Activated CD4-positive, alpha-beta T cell treated with anti-CD3 and anti-CD28 coated beads, Interleukin-2, amount 10 ng/mL, durations not matched to agents 24 days and 14 days (primary cell): ENCODE measurements at places on chromosomes 3 and 15.

GRCh38 chr3:161342629-161343028, 28.7 kb downstream of the SPTSSB start:
- no peak for DNase-seq

GRCh38 chr3:129435367-129435766, 4.4 kb downstream of the MBD4 start:
- no peak for DNase-seq

DNA sequence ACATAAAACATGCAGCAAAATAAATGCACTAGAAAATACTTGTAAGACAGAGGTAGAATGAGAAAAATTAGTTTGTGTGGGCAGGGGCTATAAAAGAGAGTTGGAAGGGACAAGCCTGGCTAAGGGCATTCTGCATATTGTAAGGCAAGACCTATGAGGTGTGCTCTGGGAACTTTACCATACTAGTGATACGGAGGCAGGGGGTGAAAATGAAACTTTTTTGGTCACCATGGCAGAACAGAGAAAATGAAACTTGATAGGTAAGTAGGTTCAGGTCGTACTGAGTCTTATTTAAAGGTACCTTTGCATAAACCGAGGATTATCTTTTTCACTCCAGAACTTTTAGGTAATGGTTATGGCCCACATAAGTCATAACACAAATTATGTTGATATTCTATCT, 74.7 kb upstream of the ACKR4 start:
- DNase-seq, result peak; percentile 72

DNA sequence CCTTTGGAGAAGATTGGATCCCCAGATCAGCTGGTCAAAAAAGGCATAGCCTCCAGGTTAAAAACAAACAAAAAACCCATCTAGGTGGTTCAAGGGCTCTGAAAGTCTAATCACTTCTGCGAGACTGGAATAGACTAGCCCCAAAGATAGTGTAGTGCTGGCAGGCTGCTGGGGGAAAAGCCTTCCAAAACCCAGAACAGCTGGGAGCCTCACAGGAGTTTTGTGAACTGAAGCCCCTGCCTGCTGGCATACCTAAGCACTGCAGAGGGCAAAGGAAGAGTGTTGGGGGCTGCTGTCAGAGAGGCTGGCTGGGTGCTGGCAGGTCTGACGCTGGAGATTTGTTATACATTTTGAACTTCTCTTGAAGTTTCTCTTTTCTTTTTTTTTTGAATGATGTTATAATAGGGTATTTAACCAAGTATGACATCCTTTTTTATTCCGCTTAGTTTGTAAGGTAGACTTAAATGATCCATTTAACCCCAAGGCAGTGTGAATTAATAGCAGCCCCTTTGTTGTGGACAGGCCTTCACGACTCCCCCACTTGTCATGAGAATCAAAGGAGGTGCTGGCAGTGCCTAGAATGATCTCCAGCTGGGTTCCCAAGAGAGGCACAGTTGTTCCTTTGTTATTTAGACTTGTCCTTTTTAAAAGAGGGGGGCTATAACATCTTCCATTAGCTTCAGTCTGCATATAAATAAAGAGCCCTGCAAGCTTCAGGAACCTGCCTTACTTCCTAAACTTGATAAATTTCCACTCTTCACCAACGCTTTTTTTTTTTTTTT, 53.9 kb downstream of the CRTC3 start:
- DNase-seq, result no peak

DNA sequence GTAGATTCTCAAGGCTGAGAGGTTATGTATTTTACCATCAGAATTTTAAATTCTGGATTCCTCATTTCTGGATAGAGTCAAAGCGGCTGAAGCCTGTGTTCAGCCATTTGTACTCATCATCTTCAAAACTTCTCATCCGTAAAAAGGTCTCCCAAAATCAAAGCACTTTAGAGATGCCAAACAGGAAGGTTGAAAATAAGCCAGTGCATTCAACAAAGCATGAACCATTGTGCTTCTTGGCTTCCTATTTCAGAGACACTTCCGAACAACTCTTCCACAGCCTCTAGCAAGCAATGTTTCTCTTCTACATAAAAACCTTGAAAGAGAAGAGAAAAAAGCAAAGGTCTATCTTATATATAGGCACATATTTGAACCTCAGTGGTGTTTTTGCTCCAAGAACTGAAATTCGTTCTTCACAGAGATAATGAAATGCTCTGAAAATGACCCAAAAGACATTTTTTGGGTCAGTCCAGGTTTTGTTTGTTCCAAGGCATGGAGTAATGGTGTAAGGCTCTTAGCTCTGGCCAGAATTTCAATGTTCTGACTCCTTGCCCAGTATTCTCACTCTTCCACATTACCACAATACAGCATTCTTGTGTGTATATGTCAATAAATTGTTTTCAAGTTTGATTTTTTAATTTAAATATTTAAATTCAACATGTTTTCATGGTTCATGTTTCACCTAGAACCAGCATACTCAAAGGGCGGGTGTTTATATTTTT, 163.1 kb downstream of the STAC start:
- DNase-seq, result no peak

GRCh38 chr15:71804695-71805470, 5.5 kb upstream of the NR2E3 start:
- DNase-seq, result no peak
